ENCODE measurements at places on chromosomes 13 and 19. TPM values are rescaled to one million over a fixed set of nuclear protein-coding genes. Genes with fewer than 3 reads are reported as not detected.

DNA sequence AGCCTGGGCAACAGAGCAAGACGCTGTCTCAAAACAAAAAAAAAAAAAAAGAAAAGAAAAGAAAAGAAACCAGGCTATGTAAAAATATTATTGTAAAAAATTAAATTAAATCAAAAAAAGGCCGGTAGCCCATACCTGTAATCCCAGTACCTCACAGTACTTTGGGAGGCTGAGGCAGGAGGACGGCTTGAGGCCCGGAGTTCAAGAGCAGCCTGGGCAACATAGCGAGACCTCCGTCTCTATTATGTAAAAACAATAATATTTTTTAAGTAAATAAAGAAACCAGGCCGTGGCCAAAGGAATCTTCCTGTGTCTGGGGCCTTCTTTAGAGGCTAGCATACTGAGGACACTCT lies 770 bp upstream of the CAPNS1 start:
- peaks cover 16% of the 10 kb centered on the region for H3K4me1 ChIP-seq
- H3K4me3 ChIP-seq, result no peak overlapping the region
- DNase-seq, result no peak

FREM2 gene
- 5.9 TPM for total RNA-seq

ZSCAN4 gene
- total RNA-seq, result not detected

- H3K27ac ChIP-seq, result no peak overlapping the region
- no peaks in the 10 kb centered on the region for H3K4me1 ChIP-seq
- H3K36me3 ChIP-seq, result no peaks in the 10 kb centered on the region
These were observed 140.4 kb downstream of the TEX29 start for GRCh38 chr13:111460548-111461444.

GRCh38 chr13:103066079-103066780 lies at the start of gene SLC10A2:
TSS of gene SLC10A2 (minus strand) at chr13:103066417. CDS start at chr13:103066249, 168 bp downstream.
- H3K27me3 ChIP-seq, result no peaks in the 10 kb centered on the region
- DNase-seq, result no peak
- no peak within 1 kb of the TSS for H3K27ac ChIP-seq
- H3K4me3 ChIP-seq, result no peak within 1 kb of the TSS

- H3K4me1 ChIP-seq, result peaks cover 45% of the 10 kb centered on the region
- DNase-seq, result no peak
- H3K4me3 ChIP-seq, result no peak overlapping the region
- no peaks in the 10 kb centered on the region for H3K36me3 ChIP-seq
- H3K27me3 ChIP-seq, result no peaks in the 10 kb centered on the region
These were observed 3.5 kb downstream of the SSBP4 start for GRCh38 chr19:18422530-18423191.

Measured in adrenal gland (tissue), 19 donors.